Stimulated activated CD4-positive, alpha-beta T cell treated with anti-CD3 and anti-CD28 coated beads, Interleukin-1b, Interleukin-23, amount 100 ng/mL, for 1 hour (primary cell): ENCODE measurements at places on chromosomes 2 and 18.
A peak's percentile ranks its signal among the peaks of the same experiment; 100 is the strongest.

DNA sequence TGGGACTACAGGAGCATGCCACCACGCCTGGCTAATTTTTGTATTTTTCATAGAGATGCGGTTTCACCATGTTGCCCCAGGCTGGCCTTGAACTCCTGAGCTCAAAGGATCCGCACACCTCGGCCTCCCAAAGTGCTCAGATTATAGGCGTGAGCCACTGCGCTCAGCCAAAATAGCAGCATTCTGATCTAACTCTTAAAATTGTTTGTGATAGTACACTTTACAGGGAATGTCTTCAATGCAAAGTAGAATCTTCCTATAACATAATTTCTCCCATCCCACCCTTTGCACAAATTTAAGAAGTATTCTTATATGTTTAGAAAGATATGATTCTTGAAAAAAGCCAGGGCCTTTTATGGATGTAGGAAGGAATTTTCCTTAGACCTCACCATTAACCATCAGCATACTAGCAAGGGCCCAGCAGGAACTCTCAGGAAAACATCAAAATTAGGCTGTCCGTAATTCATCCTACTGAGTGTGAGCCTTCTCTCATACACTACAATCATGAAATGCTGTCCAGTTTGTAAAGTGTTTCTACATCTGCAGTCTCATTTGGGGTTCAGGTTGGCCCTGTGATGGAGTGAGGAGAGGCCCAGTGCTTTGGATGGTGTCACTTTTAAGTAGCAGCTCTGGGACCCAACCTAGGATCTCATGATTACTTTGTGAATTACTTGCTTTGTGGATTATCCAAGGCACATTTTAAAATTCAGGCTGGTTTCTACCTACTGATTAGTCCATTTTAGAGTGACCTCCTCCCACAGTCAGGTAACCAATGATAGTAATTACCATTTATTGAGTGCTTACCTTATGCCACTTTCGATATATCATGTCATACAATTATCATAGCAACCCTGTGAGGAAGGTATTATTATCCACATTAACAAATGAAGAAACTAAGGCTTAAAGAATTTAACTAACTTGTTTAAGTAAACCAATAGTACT is 37.5 kb upstream of the DLX1 start:
- DNase-seq, result no peak

DNA sequence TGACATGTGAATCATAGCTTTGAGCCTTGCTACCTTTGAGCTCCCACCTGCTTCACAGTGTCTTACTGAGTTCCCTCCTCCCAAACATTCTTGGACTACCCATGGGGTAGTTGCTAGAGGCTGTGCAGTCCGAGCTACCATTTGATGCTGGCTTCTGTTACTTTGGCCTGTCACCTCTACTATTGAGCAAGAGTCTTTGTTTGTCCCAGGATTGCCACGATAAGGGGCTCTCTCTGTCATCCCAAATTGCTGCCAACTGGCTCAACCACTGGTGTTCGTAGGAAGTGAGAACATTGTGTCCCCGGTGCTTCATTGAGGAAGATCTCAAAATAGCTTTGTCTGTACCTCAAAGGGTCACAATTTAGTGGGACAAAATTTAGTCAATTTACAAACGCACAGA is 59.1 kb upstream of the PAX8 start:
- DNase-seq, result no peak

DNA sequence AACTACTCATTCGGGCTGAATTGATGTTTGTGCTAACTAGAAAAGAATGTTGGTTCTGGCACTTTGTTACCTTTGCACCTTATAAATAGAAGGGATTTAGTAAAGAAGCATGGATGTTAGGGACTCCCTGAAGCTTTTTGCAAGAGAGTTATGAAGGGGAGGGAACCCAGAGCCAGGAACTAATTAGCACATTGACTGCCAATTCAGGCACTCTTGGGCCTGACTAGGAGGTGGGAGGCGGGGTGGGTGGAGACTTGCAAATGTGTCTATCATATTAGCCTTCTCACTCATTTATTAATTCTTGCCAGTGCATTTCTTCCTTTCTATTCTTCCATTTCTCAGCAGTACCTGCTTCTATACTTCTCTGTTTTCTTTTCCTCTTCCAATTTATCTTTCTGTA is 1022.4 kb downstream of the TMEM182 start:
- no peak for DNase-seq

GRCh38 chr2:68653034-68653433 is 9.7 kb downstream of the PROKR1 start:
- no peak for DNase-seq

- DNase-seq, result no peak
Observed at GRCh38 chr2:70089220-70089982, 2.1 kb downstream of the PCBP1 start.

DNA sequence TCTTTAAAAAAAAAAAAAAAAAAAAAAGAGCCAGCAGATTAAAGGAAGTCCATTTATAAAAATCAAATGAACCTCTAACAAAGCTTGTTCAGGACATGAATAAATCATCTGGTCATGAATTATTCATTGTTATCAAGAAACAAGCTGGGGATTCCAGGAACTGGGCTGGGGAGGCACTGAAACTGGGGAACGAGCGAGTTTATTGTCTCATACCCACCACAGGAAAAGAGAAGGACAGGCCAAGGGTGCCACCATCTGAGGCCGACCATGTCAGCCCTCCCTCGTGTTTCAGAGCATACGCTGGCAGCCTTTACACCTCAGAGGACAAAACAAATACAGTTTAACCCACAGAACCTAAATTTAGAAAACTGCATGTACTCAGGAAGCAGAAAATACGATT is 164.2 kb downstream of the VWC2L start:
- no peak for DNase-seq

DNA sequence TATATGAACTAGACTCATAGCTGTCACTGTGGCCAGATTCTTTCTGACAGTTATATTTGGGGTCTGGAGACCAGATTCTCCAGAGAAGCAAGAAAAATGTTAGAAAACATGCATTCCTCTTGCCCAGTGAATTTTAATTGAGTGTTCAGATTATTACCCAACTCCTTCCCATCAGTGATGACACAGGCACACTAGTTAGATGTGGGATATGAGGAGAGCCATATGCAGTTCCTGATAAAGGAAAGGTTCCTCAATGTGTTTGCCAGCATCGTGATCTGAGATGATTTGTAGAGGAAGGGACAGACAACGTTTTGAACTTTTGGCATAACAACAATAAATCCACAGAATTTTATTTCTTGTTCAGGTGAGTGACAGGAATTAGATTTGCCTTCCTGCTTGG is 308.6 kb downstream of the PIEZO2 start:
- no peak for DNase-seq

- no peak for DNase-seq
Observed at GRCh38 chr2:38512211-38512610, 90.5 kb downstream of the HNRNPLL start.

DNA sequence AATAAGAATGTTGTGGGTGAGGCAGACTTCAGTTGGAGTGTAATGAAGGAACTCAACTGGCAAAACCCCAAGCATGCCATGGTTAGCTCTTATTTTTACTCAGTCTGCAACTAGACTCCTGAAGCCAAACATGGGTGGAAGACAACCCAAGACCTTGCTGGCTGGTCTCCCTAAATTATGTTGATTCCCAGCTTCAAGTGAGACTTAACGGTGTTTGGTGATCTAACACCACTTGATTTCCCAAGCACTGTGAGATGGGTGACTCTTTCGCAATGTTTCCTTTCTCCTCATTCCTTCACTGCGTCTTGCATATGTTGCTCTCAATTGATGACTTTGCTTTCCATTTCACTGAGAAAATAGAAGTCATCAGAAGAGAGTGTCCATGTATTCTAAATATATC is 693.1 kb downstream of the DCC start:
- DNase-seq, result no peak

GRCh38 chr2:230007931-230008707 is 60.6 kb downstream of the SLC16A14 start:
- DNase-seq, result peak; percentile 49

- no peak for DNase-seq
Observed at GRCh38 chr18:37872562-37872961, 307.0 kb upstream of the CELF4 start.

DNA sequence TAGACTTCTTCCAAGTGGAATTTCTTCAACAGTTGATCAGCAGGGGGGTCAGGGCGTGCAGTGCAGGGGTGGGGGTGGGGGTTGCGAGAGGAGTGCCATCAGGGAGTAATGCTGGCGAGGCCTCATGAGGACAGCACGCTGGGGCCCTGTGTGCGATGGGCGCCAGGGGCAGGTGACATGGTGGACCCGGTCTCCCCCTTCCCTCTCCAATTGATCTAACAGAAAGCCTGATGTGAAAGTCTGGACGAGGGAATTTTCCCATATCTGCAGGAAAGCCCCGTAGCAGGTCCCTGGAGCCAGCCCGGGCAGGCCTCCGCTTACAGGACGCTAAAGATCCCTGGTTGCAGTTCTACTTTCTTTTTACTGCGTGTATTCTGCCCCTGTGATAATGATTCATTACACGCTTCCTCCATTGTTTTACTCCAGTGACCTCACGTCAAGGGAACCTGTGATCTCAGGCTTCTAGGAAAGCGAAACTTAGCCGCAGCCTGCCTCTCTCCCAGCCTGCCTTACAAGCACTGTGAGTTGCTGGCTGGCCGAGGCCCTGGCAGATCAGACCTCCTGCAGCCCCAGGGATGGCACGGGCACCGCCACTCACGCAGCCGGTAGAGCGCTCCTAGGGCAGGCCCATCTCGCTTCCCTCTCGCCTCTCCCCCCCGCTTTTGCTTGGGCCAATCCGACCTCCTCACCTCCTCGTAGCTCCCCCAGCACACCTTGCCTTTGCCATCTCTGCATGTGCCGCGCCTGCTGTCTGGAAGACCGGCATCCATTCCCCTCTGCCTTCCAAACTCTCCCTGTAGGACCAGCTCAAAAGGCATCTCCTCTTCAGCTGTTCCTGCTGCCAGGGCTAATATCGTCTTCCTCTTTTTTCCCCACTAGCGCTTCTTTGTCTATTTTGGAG is 19.2 kb downstream of the NEURL3 start:
- peak; percentile 30 for DNase-seq

GRCh38 chr2:207066791-207067460 is 98.8 kb downstream of the KLF7 start:
- no peak for DNase-seq

DNA sequence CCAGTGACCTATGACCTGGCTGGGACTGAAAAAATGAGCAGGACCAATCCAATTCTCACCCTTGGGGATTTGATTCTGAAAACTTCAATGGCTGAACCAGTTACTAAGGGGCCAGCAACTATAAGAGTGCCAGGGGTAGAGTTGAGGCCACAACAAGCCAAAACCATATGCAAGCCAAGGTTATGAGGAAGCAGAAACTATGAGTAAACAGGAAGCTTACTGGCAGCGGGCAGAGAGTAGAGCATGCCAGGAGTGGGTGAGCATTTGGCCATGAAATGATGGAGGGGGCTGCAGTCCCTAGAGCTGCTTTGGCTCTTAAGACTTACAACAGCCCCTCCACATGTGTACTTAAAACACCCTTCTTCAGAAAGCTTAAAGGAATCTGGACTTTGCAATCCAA is 82.4 kb downstream of the RBMS1 start:
- DNase-seq, result no peak

GRCh38 chr18:40159141-40160017 is 1795.7 kb upstream of the PIK3C3 start:
- DNase-seq, result no peak

- no peak for DNase-seq
Observed at GRCh38 chr18:11902522-11903292, 5.4 kb downstream of the MPPE1 start.

DNA sequence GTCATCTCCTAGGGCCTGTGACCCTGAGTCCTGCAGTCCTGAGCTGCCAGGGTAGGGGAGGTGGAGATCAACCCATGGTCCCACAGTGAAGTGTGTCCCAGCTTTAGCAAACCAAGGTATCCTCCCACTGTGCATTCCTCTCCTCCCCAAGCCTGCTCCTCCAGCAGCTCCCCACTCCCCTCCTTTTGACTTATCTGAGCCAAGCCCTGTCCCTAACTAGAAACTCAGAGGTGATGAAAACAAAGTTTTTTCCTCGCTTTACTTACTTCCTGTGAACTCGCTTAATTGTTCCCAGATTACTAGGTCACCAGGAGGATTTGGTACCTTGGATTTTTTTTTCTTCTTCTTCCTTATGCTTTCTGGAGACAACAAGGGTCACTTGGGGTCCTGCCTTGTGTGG is 80.8 kb downstream of the EHD3 start:
- no peak for DNase-seq

DNA sequence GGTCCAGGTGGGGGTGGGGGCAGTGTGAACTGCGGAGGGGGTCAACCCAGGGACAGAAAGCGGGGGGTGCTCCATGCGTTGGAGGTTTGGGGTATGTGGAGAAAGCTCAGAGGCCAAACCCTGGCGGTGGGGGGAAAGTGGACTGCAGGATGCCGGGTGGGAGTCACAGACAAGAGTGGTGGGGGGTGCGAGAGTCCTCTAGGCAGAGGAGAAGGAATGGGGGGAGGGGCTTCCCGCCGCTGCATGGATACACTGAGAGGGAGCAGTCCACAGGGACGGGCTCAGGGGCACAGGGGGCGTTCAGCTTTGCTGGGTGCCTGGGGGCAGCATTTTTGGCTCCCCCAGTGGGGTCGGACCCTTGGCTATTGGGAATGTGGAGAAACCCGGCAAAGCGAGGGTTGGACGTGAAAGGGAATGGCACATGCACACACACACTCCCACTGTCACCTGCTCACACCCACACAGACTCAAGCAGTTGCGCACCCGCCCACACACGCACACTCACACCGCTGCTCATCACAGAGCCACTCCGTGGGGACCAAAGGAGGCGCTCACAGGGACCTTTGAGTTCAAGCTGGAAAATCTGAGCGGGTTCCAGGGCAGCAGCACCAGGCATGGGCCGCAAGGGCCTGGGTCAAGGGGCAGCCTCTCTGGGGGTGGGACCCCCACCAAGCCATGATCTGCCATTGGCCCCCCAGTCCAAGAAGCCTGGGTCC is 7.7 kb downstream of the GBX2 start:
- DNase-seq, result no peak

GRCh38 chr18:5158172-5158571 is 38.9 kb downstream of the AKAIN1 start:
- no peak for DNase-seq

- no peak for DNase-seq
Observed at GRCh38 chr2:233060501-233060979, 398 bp downstream of the INPP5D start.

- DNase-seq, result no peak
Observed at GRCh38 chr2:30306522-30306921, 75.2 kb downstream of the LBH start.

GRCh38 chr2:157233506-157233905 is 24.0 kb upstream of the GALNT5 start:
- no peak for DNase-seq

DNA sequence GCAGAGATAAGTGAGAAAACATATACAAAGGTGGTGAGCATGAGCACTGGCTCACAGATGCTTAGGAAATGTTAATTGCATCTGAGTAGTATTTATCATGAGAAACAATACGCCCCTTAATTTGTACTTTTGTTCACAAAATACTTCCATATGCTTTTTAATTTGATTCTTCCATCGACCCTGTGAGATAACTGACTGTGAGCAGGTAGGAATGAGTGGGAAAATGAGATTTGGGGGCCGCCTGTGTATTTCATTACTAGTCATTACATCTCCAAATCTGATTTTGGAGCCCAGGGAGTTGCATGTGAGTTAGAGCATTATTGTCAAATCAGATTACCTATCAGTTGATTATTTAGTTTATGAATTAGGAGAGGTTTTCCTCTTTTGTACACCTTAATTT is 36.7 kb upstream of the NPC1 start:
- DNase-seq, result no peak

- no peak for DNase-seq
Observed at GRCh38 chr2:240626531-240627300, 1.4 kb downstream of the GPR35 start.
